Inflammatory macrophage (primary cell): ENCODE measurements at places on chromosomes 3 and 15.
A peak's percentile ranks its signal among the peaks of the same experiment; 100 is the strongest.

- DNase-seq: no peak
Measured at GRCh38 chr3:107734317-107734716, 211.6 kb downstream of the BBX start.

GRCh38 chr15:23532024-23532423 lies 33.5 kb upstream of the MKRN3 start:
- DNase-seq: no peak

GRCh38 chr3:5054098-5054497 lies 68.0 kb upstream of the ARL8B start:
- peak; percentile 94 for DNase-seq

DNA sequence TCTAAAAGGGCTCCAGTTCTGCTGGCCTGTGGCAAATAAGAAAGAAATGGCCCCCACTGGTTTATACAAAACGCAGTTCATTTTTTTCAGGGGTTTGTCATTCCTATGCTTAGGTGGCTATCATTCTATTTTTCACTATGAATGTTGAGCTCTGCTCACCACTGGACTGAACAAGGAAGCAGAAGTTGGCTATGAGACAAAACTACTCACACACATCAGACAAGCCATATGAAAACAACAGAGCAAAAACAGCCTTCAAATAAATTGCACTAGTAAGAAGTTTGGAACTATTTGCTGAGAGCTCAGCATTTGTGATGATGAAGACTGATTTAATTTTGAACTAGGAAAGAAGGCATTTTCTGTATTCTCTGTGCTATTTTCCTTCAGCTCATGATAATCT lies 328.5 kb downstream of the MECOM start:
- DNase-seq: no peak

DNA sequence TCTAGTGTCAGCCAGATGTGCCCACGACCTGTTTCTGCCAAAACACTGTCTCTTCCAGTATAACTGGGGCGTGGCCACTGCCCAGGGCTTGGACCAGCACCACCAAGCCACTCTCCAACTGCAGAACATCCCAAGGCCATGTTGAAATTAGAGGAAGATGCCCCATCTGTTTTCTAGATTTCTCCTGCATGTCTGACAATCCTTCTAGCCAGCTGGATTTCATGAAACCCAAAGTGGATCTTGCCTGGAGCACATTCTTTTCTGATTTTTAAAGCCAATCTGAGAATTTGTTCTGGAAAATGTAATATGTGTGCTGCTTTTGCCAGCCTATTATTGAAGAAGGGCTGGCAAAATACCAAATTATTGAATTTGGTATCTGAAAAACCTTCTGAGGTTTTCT lies 182.5 kb downstream of the SLCO3A1 start:
- DNase-seq: no peak

- DNase-seq: peak; percentile 56
Measured at GRCh38 chr15:48190932-48191573, 412 bp upstream of the CTXN2 start.

- DNase-seq: peak; percentile 53
Measured at GRCh38 chr15:69661871-69662644, 209.4 kb downstream of the RPLP1 start.
